ENCODE measurements at places on chromosomes 4 and X.

GRCh38 chrX:133575501-133576136 lies 160.3 kb upstream of the GPC4 start:
- DNase-seq, result no peak

- DNase-seq, result no peak
Observed at GRCh38 chr4:118718511-118719170, 33.4 kb downstream of the METTL14 start.

GRCh38 chr4:113423631-113424030 lies 337.9 kb downstream of the CAMK2D start:
- no peak for DNase-seq

DNA sequence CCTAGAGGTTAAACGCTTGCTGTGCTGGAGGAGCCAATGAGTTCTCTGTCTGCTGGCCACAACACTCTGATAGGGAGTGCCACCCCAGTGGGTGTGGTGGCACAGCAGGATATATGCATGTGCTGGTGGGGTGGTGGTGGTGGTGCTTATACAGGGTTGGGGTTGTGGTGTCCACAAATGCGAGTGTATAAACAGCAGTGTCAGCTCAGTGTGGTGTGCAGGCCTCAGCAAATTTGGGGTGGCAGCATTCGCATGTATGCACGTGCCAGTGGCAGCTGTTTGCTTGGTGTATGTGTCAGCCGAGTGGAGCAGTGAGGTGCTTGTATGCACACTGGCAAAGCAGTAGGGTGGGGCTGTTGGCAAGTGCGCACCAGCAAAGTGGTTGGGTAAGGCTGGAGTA lies 157.4 kb downstream of the FAM47A start:
- no peak for DNase-seq

DNA sequence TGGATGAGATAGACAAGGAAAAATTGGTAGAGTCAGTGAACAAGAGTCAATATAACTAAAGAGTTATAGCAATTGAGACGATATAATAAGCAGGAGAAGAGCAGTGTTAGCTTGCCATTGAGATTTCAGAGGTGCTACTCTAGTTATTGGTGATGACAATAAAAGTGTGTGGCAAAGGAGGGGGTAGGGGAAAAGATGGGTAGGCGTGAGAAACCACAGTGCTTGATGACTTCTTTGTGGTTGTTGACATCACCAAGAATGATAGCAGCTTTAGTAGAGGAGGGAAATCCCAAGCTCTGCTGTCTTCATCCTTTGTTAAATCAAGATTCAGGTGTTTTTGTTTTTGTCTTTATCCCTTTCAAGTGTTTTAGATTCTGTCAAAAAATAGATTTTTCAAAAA lies 179.9 kb upstream of the PPP3CA start:
- no peak for DNase-seq

DNA sequence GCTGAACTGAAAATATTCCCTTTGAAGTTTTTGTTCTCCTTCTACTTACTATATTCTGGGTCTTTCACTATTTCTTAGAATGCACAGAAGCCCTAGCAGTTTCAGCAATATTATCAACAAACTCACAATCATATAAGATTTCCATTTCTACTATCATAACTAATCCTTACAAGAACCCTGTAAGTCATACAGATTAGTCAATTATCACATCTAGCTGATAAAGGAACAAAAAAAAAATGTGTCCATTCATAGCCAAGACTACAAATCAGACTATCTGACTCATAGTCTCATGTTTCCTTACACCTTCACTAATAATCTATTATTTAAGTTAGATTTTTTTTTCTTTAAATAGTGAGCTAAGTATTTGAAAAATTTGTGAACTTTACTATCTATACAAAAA lies 72.5 kb downstream of the LRBA start:
- DNase-seq, result no peak

GRCh38 chr4:22190855-22191254 lies 242.3 kb upstream of the KCNIP4 start:
- no peak for DNase-seq

GRCh38 chr4:136858903-136859302 lies 673.4 kb downstream of the PCDH18 start:
- no peak for DNase-seq

- peak; percentile 22 for DNase-seq
Observed at GRCh38 chr4:2071912-2072867, 13.1 kb downstream of the NAT8L start.

- DNase-seq, result no peak
Observed at GRCh38 chr4:24877868-24878635, 34.8 kb downstream of the CCDC149 start.

GRCh38 chr4:177455561-177455970 lies 13.3 kb upstream of the AGA start:
- DNase-seq, result peak; percentile 75

Measured in NCI-H1092 (cell line).